RPMI7951 (cell line): ENCODE measurements at places on chromosomes 3 and 15.

GRCh38 chr3:17969985-17970568, 227.6 kb upstream of the TBC1D5 start:
- DNase-seq, result no peak

GRCh38 chr15:56411122-56411749, 46.0 kb downstream of the TEX9 start:
- no peak for DNase-seq

GRCh38 chr3:129888771-129889170, 4.7 kb downstream of the TMCC1 start:
- peak; percentile 94 for DNase-seq

GRCh38 chr3:126552688-126553283, 5.9 kb downstream of the C3orf22 start:
- DNase-seq, result no peak

DNA sequence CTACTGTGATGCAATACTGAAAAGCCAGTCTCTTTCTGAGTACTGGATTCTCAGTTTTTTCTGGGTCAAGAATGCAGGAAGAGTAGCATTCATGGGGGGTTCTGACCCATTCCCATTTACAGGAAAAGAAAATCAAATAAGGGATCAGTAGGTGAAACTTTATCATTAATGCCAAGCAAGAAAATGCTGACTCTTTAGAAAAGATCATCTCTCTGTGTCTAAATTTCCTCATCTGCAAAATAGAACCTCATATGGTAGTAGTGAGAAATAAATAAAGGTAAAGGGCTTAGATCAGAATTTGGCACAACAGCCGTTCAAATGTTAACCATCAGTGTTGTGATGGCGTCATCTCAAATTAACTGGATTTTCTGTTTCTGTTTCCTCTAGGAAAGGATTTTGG, 807.6 kb upstream of the LMCD1 start:
- DNase-seq, result no peak
